ENCODE measurements at places on chromosomes 16 and 17. TPM values are rescaled to one million over a fixed set of nuclear protein-coding genes. Genes with fewer than 3 reads are reported as not detected.

Gene PIRT
- total RNA-seq, result 1.3 TPM

Gene TMEM100
- 4.2 TPM for total RNA-seq

Gene C16orf96
- not detected for total RNA-seq

- no peak overlapping the region for H3K4me3 ChIP-seq
- no peak for DNase-seq
- no peaks in the 10 kb centered on the region for H3K4me1 ChIP-seq
Observed at GRCh38 chr16:9170470-9170869, 79.0 kb downstream of the HAPSTR1 start.

DNA sequence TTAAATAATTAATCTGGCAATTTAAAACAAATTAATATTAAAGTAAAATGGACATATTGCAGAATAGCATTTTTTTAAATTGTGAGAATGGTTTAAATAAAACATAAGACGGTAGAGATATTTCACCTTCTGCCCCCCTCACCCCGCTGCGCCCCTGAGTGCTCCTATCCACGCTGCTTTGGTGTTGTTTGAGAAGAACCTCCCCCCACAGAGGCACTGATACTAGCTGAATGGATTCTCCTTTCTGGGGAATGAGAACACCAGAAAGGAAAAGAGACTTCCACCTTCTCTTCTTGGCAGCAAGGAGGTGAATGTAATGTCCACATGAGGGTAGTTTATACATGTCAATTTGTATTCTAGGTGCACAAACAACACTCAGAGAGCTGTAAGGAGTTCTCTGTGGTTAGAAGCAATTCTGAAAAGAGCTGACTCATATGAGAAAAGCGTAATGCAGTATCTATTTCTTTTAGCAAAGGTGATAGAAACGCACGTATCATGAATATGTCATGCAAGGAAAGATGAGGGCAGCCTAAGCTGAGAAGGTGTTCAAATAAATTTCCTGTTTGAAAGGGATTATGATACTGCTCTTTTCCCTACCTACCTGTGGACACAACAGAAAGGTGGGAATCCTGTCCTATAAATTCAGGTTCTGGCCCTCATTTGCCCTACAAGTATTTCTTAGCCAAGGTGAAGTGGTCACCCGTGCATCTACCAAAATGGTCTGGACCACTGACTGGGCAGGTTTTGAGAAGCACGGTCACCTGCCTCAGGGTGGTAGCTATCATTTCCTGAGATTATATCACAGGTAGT, 126.9 kb downstream of the PARN start:
- H3K27ac ChIP-seq, result peak overlapping the region; percentile 23
- H3K4me3 ChIP-seq, result no peak overlapping the region

GRCh38 chr16:1505073-1505844, 12.1 kb downstream of the TELO2 start:
- H3K4me1 ChIP-seq, result peaks cover 18% of the 10 kb centered on the region
- H3K27me3 ChIP-seq, result no peaks in the 10 kb centered on the region
- no peak overlapping the region for H3K4me3 ChIP-seq
- no peak overlapping the region for H3K27ac ChIP-seq
- H3K36me3 ChIP-seq, result peaks cover 38% of the 10 kb centered on the region

- H3K4me1 ChIP-seq, result no peaks in the 10 kb centered on the region
- H3K27ac ChIP-seq, result no peak overlapping the region
- H3K4me3 ChIP-seq, result no peak overlapping the region
- no peak for DNase-seq
- H3K36me3 ChIP-seq, result no peaks in the 10 kb centered on the region
Observed at GRCh38 chr16:23771027-23771426, 16.2 kb downstream of the CHP2 start.

- H3K36me3 ChIP-seq, result no peaks in the 10 kb centered on the region
- H3K27me3 ChIP-seq, result no peaks in the 10 kb centered on the region
- no peak for DNase-seq
- no peak overlapping the region for H3K27ac ChIP-seq
- H3K4me3 ChIP-seq, result no peak overlapping the region
Observed at GRCh38 chr16:81797443-81797842, 18.4 kb downstream of the PLCG2 start.
